AG08395 (cell line): ENCODE measurements at places on chromosomes 2 and 18.

GRCh38 chr18:10296491-10296890, 157.9 kb upstream of the APCDD1 start:
- no peak for DNase-seq

GRCh38 chr2:120394764-120395163, 48.8 kb downstream of the INHBB start:
- DNase-seq = no peak

- no peak for DNase-seq
Measured at GRCh38 chr2:65622951-65623535, 190.6 kb upstream of the SPRED2 start.

DNA sequence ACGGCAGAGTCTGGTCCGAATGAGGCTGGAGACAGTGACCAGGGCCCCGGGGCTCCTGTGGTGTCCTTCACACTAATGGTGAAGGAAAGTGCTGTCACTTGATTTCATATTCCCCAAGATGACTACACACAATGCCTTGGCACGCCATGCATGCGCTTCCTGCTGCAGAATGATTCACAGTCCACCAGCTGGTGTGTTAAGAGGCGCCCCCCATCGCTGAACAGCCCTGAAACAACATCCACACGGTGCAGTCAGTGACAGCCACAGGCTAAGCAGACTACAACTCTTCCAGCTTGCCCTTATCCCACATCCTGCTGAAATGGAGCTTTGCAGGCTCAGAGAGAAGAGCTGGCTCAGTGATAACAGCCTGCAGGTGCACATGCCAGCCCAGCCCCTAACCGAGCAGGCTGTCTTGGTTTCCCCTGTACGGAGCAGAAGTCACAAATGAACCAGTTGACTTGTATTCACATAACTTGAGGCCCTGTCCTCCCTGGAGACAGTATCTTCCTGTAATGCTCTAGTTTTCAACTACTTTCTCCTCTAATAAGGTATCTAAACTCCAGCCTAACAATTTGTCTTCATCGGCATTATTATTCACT, 24.3 kb upstream of the CDH20 start:
- DNase-seq = no peak

DNA sequence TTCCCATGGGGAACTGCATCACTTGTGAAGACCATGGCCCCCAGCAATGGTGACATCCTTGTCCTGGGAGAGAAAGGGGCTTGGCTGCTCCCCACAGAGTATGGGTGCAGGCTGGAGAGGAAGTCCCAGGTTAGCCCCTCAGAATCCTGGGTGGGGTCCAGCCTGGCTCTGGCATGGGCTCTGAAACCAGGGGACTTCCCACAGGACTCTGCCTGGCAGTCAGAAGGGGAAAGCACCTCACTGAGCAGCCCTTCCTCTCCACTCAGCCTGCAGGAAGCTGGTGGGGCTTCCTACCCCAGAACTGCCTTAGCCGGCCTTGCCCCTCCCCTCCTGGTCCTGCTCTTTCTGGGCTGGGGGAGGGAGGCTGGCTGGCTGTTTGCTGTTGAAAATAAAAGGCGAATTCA, 3.7 kb downstream of the NEURL3 start:
- DNase-seq = no peak

DNA sequence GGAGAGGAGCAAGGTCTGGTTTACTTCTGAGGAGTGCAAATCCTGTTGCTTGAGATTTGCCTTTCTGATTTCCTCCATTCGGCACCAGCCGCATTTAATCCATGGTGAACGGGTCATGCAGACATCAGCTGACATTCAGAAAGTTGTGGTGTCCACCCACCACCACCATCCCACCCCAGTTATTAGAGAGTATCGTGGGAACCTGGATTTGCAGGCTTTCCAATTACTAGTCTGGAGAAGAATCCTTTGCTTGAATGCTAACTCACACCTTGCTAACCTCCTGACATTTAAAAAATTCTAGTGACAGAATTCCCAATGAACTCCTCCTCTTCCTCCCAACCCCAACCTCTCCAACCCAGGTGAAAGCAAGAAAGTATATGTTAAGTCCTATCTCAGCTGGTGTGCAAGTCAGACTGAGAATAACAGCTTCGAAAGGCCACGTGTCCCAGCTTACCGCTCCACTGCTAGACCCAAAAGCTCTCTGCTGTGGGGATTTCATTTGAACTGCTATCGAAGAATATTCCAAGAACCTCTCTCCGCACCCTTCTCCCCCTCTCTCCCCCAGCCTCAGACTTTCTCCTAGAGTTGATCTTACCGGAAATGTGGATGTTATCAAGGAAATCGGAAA, 17.7 kb downstream of the BCL11A start:
- DNase-seq = no peak

GRCh38 chr2:126859631-126860030, 39.1 kb upstream of the TEX51 start:
- no peak for DNase-seq

DNA sequence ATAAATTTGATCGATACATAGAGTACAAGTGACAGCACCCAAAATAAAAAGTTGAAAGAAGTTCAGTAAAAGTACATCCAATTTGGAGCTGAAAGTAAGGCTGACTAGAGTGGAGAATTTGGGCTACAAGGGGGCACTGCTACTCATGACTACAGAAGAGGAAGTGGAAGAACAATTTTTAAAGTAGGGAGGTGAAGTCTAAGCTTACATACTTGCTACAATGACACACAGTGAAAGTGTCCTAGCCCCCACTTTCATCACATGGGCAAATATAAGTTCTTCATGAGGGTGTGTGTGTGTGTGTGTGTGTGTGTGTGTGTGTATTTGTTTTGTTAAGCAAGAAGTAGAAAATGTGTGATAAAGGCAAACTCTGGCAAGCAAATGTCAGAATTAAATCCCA, 45.7 kb downstream of the MAP3K2 start:
- no peak for DNase-seq
